NCI-H1417 treated with DMSO at 0.1 percent for 48 hours (cell line): ENCODE measurements at places on chromosomes 2 and 18.

GRCh38 chr2:205364261-205364660 lies 318.0 kb upstream of the NRP2 start:
- DNase-seq: no peak

DNA sequence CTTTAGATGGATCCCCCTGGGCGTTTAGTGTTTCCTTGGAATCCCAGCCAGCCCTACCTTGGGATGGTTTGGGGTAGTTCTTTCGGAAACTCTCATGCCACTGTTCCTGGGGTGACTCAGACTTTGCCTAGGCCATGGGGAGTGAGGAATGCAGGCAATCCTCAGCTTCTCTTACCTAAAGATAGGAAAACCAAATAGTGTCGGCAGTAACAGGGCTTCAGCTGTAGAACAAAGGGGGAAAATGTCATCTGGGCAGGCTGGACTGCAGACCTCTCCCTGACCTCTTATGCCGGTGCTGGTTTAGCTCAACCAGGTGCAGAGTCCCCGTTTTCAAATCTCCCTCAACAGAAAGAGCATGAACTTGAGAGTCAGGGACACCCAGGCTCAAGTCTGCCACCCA lies 252.1 kb downstream of the TSN start:
- no peak for DNase-seq

DNA sequence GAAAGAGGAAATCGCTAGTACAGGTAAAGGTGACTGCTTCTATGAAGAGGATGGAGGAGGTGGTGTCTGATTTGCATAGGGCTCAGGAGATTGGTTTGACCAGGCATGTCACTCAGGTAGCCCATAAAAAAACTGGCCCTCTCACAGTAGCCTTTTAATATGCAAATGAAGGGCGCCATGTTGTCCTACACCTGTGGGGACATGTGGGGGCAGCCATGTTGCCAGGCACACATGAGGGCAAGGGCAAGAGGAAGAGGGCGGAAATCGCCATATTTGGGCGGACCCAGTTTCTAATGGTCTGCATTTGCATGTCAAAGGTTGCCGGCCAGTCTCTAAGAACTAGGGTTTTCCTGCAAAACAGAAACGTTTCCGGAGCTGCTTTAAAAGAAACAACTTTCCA lies 1330.6 kb downstream of the DSC3 start:
- no peak for DNase-seq

GRCh38 chr2:199302851-199303250 lies 154.9 kb downstream of the SATB2 start:
- no peak for DNase-seq

DNA sequence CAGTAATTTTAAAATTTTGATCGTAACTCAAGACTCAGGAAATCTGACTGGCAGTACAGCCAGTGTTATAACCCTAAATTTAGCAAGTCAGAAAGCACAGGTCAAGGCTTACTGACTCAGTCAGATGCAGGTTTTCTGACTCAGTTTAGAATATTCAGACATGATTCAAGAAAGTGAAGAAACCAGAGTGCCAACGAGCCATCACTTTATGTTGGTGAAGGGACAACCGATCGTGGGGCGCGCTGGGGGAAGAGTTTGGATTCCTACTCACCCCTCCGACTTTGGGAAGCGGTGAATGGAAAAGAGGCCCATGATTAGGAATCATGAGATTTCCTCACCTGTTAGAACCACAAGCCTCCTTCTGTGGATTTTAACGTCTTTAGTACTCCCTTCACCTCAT lies 998 bp downstream of the RNF149 start:
- no peak for DNase-seq

GRCh38 chr2:60154142-60154541 lies 399.3 kb downstream of the BCL11A start:
- DNase-seq: no peak

- no peak for DNase-seq
Measured at GRCh38 chr2:174697255-174697654, 67.0 kb downstream of the CHRNA1 start.

DNA sequence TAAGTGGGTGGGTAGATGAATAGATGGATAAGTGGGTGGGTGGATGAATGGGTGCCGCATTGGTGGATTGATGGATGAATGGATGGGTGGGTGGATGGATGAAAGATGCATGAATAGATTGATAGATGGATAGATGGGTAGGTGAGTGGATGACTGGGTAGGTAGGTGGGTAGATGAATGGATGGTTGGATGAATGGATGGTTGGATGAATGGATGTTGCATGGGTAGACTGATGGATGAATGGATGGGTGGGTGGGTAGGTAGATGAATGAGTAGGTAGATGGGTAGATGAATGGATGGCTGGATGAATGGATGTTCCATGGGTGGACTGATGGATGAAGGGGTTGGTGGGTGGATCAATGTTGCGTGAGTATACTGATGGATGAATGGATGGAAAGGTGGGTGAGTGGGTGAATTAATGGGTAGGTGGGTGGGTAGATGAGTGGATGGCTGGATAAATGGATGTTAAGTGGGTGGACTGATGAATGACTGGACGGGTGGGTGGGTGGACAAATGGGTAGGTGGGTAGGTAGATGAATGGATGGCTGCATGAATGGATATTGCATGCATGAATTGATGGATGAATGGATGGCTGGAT lies 30.5 kb downstream of the ANKMY1 start:
- no peak for DNase-seq

DNA sequence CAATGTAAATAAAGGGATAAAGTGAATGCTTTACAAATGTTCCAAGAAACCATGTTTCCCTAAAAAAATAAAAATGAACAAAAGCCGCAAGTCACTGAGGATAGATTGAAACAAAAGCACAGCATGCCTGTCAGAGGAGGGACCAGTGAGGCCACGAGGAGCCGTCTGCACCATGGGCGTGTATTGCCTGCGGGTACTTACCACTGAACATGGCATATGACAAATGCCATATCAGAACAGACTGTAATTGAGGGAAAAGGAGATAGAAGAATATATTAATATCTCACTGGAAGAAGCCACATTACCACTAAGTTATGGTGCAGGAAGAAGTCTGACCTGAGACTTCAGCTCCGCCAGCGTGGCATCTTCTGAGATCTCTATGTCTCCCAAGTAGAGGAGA lies 75.8 kb downstream of the USP40 start:
- DNase-seq: no peak
